ENCODE measurements at places on chromosomes 6 and 20.

DNA sequence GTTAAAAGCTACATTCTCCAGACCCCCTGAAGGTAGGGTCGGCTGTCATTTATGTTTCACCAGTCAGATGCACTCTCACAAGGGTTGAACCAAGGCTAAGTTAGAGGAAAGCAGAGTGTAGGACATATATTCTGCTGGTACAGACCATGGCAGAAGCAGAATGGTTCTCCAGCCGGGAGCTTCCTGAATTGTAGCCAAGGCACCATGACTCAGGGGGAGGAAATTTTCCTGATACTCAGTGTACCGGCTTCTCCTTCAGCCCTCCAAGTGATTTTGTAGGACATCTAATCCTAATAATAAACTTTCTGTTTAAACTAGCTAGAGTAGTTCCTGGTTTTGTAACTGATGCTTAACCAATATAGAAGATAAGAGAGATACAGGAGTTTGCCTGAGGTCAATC is 14.2 kb upstream of the SLPI start:
- no peak for DNase-seq

GRCh38 chr20:17491041-17491440 is 40.1 kb downstream of the BFSP1 start:
- DNase-seq, result no peak

GRCh38 chr6:91340896-91341395 is 754.1 kb upstream of the MAP3K7 start:
- no peak for DNase-seq

DNA sequence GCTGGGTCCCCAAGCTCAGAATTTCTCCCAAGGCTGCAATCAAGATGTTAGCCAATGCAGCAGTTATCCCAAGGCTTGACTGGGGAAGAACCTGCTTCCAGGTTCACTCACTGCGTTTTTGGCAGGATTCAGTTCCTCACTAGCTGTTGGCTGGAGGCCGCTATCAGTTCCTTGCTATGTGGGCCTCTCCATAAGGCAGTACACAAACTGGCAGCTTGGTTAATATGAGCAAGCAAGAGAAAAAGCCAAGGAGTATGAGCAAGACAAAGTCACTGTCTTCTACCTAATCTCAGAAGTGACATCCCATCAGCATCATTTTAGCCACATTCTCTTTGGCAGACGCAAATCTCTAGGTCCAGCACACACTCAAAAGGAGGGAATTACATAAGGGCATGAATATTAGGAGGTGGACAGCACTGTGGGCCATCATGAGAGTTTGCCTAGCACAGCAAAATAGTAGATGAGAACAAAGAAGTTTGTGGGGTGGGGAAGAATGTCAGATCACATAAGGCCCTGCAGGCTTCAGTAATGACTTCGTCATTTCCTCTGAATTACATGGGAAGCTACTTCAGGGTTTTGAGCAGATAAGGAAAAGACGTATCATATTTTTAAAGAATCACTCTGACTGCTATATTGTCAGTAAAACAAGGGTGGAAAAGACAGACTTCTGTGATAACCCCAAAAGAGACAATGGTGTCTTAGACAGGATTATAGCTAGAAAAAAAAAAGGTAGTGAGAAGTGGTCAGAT is 25.5 kb downstream of the LMBRD1 start:
- DNase-seq, result no peak

- DNase-seq, result no peak
Measured at GRCh38 chr6:135210632-135211305, 29.7 kb downstream of the MYB start.
